ENCODE measurements at places on chromosomes 1 and 21.

DNA sequence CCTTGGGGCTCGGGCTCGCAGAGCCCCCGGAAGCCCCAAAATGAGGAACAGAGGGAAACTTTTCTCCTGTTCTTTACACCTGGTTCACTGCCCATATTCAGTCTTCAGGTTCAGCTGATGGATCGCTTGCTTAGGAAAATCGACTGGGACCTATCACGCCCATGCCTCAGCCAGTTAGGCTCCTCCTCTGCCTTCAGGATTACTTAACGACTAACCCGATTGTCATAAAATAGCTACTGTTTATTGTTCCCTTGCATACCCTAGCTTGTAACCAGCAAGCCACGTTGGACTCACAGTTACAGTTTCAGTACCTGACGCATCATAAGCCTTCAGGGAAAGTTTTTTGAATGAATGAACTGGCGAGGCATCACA, 692 bp downstream of the TARDBP start:
- no peak for DNase-seq

GRCh38 chr1:96978444-96978843, 256.9 kb downstream of the PTBP2 start:
- DNase-seq, result no peak

- DNase-seq, result no peak
Measured at GRCh38 chr1:185376840-185377635, 60.0 kb upstream of the IVNS1ABP start.

GRCh38 chr1:198290089-198290683, 133.4 kb downstream of the NEK7 start:
- no peak for DNase-seq

DNA sequence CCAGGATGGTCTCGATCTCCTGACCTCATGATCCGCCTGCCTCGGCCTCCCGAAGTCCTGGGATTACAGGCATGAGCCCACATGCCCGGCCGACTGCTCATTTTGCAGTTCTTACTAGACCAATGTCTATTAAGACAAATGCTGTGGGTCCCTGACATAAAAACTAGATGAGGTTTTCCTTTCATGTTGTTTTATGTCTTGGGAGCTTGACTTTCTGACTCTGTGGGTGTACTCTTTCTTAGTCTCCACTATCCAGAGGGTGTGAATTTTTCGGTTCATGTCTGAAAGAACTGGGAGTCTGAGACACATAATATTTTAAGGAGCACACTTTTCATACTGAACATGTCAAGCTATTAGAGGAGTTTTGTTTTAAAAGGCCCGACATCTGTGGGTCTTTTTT, 744.9 kb upstream of the B3GALT2 start:
- no peak for DNase-seq

DNA sequence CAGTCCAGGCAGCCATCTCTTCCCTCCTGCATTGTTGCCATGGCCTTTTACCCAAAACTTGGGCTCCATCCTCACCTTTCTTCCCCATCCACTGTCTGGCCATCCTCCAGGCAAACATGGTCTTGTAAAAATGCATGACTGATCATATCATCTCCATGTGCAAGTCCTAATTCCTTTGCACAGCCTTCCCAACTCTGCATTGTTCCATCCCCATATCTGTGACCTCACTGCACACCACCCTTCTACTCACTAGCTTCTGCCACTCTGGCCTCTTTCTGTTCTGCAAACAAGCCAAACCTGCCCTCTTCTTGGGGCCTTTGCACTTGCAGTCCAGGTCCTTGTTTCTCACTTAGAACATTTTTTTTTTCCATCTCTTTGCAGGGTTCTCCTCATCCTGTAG, 230.1 kb upstream of the GJB5 start:
- no peak for DNase-seq

- DNase-seq, result no peak
Measured at GRCh38 chr1:28037946-28038345, 50.5 kb downstream of the EYA3 start.

- no peak for DNase-seq
Measured at GRCh38 chr1:182084487-182085316, 23.2 kb upstream of the ZNF648 start.

DNA sequence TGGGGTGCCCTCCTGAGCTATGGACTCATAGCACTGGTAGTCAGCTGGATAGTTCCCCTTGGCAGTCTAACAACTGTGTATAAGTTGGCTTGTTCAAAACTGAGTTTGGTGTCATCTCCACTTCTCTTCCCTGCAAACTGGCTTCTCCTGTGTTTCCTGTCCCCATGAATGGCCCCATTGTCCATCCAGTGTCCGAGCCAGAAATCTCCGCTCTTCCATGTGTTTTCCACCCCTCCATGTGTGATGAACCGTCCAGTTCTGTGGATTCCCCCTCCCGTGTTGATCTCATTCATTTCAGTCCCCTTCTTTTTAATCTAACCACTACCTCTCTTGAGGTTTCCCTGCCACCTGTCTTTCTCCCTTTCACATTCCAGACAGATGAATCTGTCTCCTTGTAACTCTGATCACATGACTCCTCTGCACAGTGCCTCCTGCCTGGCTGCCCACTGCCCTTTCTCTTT, 195.7 kb downstream of the ROR1 start:
- no peak for DNase-seq

DNA sequence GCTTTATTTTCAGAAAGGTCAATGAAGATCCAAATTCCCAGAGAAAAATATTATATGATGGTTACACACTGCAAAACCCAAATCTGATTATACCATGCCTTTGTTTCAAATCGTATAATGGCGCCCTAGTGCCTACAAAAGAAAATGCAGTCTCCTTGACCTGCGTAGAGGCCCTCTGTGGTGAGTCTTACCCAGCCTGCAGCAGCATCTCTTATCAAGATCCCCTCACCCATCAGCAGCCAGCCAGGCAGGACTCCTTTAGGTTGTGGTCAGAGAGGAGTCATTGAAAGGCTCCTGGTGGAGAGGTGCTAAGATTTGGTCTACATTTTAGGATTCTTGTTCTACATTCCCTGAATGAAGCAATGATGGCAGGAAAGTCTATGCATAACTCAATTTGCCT, 23.7 kb upstream of the DAB1 start:
- DNase-seq, result no peak

GRCh38 chr1:178684542-178685000, 40.5 kb upstream of the RALGPS2 start:
- no peak for DNase-seq

GRCh38 chr1:62841587-62842169, 57.7 kb downstream of the ATG4C start:
- DNase-seq, result peak; percentile 13

DNA sequence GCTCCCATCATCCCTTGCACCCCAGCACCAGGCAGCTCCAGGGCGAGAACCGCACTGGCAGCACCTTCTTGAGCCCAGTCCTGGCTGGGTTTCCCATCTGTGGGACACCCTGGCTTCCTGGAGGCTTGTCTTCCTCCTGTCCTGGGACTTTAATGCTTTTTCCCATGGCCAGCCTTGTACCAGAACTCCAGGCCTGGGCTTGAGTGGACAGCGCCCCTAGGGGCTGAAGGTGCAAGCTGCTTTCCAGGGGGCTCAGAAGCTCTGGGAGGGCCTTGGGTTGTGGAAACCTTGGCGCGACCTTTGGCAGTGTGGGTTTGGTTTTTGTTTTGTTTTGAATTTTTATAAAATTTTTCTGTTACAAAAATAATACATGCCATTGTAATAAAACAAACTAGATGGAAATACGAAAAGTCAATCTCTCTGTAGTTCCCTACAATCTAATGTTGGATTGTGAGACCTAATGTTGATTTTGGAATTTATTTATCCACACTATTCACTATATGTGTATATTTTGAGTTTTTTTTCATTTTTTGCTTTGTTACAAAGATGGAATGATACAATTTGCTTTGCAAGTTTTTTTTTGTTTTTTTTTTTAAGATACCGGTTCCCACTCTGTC, 33.8 kb upstream of the RPL11 start:
- DNase-seq, result no peak

- peak; percentile 50 for DNase-seq
Measured at GRCh38 chr1:238088560-238089290, 198.0 kb upstream of the ZP4 start.

DNA sequence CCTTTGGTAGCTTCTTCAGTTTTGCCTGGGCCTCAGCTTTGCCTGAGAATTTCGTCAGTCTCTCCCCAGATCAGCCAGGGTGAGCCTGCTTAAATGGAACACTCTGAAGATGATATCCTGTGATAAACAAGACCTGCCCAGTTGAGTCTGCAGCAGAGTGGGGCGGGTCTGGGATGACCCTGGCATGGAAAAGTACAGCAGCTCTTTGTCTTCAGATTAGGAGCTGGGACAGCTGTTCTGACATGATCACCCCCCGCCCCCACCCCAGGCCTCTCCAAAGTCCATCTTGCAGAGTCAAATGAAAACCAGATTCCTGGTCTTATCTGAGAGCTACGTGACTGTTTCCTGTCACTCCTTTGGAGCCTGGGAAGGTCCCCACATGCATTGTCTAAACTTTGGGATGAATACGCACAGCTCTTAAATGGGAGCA, 2.2 kb upstream of the TMEM51 start:
- DNase-seq, result no peak

GRCh38 chr1:158203693-158204457, 23.2 kb downstream of the CD1D start:
- DNase-seq, result no peak

- no peak for DNase-seq
Measured at GRCh38 chr21:44574457-44575306, 1.2 kb downstream of the KRTAP10-4 start.

DNA sequence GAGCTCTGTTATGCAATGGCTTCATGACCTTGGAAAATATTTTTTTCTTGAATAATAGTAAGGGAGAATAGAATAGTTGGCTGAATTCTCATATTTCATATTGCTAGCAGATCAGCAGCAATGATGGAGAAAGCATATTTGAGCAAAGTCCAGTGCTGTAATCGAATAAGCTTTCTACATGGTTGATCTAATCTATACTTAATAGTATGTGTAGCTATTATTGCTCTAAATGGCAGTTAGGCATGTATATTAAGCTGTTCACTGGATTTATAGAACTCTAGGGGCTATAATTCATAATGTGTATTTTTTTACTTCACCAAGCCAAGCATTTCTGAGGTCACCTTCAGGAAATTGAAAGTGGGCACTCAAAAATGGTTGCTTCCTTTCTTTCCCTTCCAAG, 10.0 kb upstream of the IL19 start:
- no peak for DNase-seq

GRCh38 chr1:53982034-53982762, 35.8 kb downstream of the LDLRAD1 start:
- DNase-seq, result no peak

- no peak for DNase-seq
Measured at GRCh38 chr21:27761623-27762022, 794.7 kb upstream of the ADAMTS5 start.

DNA sequence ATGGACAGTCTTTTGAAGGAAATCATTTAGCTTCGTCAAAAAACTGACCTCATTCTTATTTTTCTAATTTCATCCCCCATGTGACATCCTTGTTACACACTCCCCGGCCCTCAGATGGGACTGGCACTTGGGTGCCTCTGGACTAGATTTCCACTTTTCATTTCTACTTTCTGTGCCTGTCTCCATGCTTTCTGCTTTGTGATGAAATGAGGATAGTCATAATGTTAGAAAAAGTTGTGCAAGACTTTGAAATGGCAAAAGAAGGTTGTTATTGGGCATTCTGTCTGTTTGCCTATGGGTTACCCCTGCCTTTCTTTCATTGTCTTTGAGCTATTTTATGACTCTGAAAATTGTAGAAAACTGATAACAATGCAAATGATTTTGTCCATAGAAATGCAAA, 54.9 kb downstream of the MDM4 start:
- no peak for DNase-seq

DNA sequence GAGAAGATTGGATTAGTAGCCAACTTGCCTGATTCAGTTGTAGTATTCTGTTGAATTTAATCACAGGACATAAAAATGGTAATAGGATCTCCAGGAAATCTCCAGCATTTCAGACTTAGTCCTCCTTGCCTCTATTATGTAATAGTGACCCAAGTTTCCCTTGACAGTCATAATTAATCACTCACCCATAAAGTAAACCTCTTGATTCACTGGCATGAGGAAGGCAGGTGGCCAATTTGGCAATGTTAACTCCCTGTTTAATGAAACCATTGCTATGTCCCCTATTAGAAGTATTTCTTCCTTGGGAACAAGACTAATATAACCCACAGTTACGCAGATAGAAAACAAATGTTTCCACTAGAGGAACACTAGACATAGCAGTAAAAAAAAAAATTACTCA, 604.8 kb upstream of the CXADR start:
- no peak for DNase-seq

- no peak for DNase-seq
Measured at GRCh38 chr1:169473347-169473746, 12.4 kb downstream of the SLC19A2 start.

- no peak for DNase-seq
Measured at GRCh38 chr1:53134042-53134485, 8.4 kb downstream of the SLC1A7 start.

- no peak for DNase-seq
Measured at GRCh38 chr21:44473915-44474555, 18.7 kb downstream of the LRRC3 start.

GRCh38 chr1:61372944-61373343, 290.6 kb downstream of the NFIA start:
- DNase-seq, result no peak

- no peak for DNase-seq
Measured at GRCh38 chr21:45255381-45256020, 32.2 kb downstream of the POFUT2 start.

- DNase-seq, result no peak
Measured at GRCh38 chr1:236035681-236036101, 29.2 kb downstream of the NID1 start.

DNA sequence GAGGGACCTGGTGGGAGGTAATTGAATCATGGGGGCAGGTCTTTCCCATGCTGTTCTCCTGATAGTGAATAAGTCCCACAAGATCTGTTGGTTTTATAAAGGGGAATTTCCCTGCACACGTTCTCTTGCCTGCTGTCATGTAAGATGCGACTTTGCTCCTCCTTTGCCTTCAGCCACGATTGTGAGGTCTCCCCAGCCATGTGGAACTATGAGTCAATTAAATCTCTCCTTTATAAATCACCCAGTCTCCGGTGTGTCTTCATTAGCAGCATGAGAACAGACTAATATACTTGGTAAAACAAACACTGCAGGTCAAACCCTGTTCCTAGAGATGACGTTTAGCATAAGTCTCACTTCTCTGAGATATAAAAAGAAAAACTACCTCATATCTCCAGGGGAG, 148.3 kb downstream of the MATN1 start:
- DNase-seq, result no peak

GRCh38 chr1:157771661-157772425, 5.1 kb downstream of the FCRL2 start:
- no peak for DNase-seq

DNA sequence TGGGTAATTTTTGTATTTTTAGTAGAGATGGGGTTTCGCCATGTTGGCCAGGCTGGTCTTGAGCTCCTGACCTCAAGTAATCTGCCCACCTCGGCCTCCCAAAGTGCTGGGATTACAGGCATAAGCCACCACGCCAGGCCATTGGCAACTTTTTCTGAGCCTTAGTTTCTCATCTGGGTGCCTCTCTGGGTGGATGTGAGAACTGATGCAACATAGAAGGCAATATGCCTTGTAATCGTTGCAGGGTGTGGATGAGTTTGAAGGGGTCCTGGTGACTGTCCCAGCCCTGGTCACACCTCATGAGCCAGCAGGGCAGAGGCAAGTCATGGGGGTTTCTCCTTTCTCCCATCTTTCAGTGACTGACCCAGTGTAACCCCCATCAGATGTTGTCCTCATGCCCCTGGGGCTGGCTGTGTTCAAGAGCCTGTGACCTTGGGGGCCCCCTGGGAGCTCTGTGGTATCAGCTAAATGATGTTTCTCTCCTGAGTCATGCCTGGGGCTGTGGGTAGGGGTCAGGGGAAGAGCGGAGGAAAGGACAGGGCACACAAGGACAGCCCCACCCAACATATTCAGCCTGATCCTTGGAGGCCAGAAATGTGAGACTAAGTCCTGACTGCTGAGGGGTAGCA, 3.6 kb downstream of the COL9A2 start:
- no peak for DNase-seq
